ENCODE measurements at places on chromosomes 1 and 21.

- no peak for DNase-seq
Observed at GRCh38 chr1:173496757-173497320, 19.7 kb downstream of the PRDX6 start.

DNA sequence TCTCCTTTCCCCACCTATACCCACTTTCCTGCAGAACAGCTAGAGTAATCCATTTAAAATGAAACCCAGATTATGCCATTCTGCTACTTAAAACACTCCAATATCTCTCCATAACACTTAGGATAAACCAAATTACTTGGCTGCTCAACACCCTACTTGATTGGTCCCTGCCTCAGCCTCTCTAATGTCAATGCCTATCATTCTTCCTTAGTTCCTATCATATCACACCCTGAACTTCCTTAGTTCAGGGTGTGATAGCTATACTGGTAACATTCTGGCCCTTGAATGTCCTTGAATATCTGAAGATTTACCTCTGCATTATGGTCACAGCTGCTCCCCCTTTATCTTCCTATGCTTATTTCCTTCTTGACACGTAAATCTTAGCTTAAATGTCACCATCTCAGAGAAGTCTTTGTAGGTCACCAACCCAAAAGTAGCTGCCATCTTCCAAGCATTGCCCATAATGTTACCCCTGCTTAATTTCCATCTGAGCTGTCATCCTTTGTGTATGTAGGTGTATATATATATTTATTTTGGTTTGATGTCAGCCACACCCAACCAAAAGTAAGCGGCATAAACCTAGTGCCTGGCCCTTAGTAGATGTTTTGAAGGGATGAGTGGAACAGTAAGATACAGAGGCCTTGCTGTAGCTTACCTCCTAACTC, 379.8 kb downstream of the PTPRC start:
- no peak for DNase-seq

DNA sequence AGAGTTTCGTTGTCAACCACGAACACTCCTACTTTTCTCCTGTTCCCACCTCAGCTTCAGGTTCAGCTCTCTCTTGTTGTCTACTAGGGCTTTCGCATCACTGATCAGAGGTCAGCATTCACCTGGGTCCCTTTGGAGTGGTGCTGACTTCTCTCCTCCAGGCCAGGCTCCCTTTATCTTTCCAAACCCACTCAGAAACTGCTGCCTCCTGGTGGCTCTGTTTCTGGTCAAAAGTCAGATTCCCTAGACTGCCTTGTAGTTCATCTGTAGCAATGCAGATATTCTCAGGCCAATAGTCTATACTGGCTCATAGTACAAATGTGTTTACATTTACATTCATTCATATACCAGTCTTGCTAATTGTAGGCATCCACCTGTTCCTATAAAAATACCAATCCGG, 6.4 kb upstream of the ERI3 start:
- no peak for DNase-seq

GRCh38 chr1:41528726-41529605, 44.5 kb upstream of the EDN2 start:
- DNase-seq = no peak

- DNase-seq = no peak
Observed at GRCh38 chr1:119594376-119594775, 53.7 kb downstream of the ZNF697 start.

DNA sequence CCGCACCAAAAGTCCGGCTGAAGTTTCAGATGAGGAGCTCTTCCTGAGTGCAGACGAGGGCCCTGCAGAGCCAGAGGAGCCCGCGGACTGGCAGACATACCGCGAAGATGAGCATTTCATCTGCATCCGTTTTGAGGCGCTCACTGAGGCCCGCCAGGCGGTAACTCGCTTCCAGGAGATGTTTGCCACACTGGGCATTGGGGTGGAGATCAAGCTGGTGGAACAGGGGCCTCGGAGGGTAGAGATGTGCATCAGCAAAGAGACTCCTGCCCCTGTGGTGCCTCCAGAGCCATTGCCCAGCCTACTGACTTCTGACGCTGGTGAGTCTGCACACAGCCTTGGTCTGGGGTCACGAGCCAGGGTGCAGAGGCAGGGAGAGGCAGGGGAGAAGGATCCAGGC, 84.7 kb downstream of the TRIM11 start:
- no peak for DNase-seq

DNA sequence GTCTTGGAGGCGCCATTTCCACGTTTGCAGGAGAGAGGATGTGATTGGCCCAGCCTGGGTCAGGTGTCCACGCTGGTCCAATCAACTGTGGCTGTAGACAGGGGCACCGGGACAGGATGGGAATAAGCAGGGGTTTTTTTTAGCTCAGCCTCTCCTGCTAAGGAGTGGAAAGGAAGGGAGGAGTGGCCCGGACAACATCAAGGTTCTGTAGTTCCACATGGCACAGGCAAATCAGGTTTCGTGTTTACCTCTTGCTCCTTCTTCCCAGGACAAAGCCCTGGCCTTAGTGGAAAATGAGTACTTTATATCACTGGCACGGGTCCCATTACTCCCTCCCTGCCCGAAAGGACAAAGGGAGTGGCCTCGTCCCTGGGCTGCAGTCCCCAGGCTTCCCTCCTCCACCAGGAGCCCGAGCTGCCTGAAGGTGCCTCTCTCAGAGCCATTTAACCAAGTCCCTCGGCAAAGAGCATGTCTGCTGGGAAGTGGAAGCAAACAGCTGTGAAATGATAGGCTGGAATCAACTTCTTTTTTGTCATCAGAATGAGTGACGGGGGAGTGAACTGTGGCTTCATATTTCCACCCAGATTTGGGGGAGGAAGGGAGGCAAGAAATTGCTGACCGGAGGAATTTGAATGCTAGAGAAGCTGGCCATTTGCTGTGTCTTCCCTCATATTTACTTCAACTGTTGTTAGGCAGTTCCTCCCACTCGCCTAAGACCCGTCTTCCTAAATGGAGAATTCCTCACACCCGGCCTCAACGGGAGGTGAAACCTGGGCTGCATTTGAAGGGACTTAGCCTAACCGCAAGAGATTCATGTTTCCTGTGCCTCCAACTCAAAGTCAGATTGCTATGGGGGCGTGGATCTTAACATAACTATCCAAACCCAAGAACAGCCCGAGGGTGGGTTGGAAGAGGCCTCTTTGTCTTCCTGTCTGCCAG, 84.9 kb upstream of the SLC44A3 start:
- DNase-seq = peak; percentile 67

- no peak for DNase-seq
Observed at GRCh38 chr1:27314737-27315136, 7.2 kb upstream of the TMEM222 start.

DNA sequence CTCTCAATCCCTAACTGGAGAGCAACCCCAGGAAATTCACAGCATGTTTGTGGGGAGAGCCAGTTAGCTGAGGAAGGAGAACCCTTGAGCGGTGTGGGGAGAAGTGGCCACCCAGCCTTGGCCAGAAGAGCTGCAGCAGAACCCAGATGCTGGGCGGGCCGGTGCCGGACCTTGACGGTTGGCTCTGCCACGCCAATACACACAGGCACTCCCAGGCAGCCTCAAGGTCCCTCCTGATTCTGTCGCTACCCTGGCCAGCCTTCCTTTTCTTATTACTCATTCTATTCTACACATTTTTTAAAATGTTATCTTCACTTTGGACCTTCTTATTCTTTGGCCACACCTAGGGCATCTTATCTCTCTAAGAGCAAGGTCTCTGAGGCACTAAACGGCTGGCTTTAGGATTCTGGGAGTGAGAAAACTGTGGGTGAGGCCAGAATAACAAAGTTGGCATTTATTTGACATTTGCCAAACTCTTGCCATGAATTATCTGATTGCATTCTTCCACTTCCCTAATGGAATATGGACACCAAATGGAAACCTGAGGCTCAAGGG, 50.4 kb upstream of the GPR37L1 start:
- no peak for DNase-seq

GRCh38 chr1:52294580-52294979, 71.4 kb downstream of the CC2D1B start:
- DNase-seq = no peak

GRCh38 chr1:81802707-81803430, 2.1 kb downstream of the ADGRL2 start:
- DNase-seq = peak; percentile 61

DNA sequence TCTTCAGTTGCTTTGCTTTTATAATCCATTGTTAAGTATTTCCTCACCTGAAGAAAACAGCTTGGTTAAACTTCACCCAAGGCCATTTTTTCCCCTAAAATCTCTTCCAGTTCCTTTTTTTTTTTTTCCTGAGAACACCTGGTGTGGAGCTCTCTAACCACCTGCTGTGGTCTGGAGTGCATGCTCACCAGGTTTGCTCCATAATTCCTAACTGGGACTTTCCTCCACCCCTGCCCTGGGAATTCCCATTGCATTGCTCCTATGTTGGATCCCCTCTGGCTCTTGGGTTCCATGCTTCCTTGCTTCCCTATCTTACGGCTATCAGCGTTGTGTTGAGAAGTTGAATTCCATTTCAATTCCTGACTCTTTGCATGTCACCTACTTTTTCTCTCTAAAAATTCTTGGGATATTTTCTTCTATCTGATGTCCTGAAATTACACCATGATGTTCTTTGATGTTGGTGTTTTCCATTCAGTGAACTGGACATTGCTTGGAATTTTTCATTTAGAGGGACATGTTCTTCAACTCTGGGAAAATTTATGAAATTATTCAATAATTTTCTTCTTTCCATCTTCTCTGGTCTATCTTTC, 19.6 kb upstream of the DYRK1A start:
- DNase-seq = no peak

- no peak for DNase-seq
Observed at GRCh38 chr1:11520531-11521233, 41.7 kb downstream of the DISP3 start.

DNA sequence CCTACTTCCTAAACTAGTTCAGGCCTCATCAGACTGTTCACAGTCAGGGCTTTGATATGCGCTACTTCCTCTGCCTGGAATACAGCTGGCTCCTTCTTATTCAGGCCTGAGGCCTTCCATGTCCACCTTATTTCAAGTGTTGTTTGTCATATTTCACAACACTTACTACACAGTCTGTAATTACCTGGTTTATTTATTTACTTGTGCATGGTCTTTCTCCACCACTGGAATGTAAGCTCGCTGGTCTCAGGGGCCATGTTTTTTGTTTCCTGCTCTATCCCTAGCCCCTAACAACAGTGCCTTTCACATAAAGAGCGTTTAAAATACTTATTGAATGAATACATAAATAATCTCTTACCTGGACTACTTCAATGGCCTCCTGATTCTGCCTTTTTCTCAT, 4.6 kb upstream of the SRSF4 start:
- no peak for DNase-seq

DNA sequence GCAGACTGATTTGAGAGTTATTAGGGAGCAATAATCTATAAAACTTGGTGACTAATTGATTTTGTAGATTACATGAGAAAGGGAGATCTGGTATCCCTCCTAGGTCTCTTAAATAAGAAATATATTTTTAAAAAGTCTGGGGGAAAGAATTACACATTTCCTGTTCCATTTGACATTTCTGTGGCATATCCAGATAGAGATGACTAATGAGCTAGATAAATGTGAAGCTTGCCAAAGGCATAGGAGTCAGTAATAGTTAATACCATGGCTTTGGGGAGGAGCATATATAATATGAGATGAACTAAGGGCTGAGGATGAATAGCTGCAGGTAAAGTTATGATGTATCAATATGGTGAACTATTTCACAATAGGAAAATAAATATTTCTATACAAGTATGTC, 663.7 kb downstream of the PTPRC start:
- no peak for DNase-seq

GRCh38 chr1:40519517-40519916, 10.9 kb downstream of the EXO5 start:
- DNase-seq = no peak

DNA sequence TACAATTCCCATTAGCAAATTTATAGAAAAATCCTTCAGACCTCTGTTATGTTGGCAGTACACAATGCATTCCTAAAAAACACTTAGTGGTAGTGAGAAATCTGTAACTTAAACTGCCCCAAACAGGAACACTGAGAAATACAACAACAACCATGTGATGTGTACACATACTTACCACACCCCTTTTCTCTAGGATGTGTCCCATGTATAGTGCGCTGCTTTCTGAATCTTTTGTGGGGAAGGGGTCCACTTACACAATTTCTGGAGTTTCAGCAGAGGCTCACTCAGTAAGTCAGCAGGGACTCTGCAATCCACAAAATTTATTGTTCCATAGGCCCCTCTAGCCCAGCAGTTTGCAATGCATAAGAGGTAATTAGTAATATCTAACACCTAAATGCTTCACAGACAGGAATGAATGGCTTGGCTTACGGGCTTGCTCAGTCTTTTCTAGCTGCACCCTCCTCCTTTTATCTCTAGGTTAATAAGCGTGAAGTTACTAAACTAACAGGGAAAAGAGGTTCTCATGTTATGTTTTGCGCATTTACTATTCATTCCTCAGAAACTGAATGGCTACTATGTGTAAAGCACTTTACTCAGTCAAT, 115.2 kb downstream of the TGFBR3 start:
- DNase-seq = no peak

- DNase-seq = no peak
Observed at GRCh38 chr21:15943009-15943666, 213.4 kb downstream of the USP25 start.

GRCh38 chr1:147473733-147474049, 67.6 kb upstream of the BCL9 start:
- no peak for DNase-seq
